ENCODE measurements at places on chromosomes 4 and X. TPM values are rescaled to one million over a fixed set of nuclear protein-coding genes. Genes with fewer than 3 reads are reported as not detected.

The EXOSC9 gene
- total RNA-seq = 7.7 TPM

DNA sequence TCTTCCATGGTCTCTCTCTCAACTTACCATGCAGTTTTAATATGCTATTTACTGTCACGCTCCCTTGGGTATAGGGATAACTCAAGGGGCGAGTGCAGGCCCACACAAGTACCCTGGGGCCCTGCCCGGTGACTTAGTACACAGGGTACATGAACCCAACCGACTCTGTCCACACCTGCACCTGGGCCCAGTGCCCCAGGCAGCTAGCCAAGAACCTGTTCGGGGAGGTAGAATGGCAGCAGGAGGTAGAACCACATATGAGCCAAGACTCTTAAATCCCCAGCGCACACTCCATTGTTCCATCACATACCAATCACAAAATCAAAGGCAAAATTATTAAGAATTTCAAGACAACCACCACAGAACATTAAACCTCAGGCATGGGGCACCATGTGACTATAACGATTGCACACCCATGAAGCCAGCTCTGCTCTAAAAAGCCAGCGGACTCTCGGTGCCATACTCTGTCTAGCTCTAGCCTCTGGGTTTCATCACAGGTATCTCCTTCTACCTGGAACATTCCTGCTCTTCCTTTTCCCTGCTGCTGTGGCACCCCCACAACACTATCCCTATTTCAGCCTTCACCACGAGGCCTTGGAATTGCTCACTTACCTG lies 14.6 kb downstream of the PHF8 start:
- no peaks in the 10 kb centered on the region for H3K4me1 ChIP-seq
- H3K4me3 ChIP-seq = no peak overlapping the region
- H3K27me3 ChIP-seq = no peaks in the 10 kb centered on the region
- H3K36me3 ChIP-seq = no peaks in the 10 kb centered on the region

The ADH1A gene
- 0.54 TPM for total RNA-seq

The C4orf17 gene
- total RNA-seq = not detected

The ATP7A gene
- total RNA-seq = 4.0 TPM

The RAI2 gene
- 6.8 TPM for total RNA-seq

DNA sequence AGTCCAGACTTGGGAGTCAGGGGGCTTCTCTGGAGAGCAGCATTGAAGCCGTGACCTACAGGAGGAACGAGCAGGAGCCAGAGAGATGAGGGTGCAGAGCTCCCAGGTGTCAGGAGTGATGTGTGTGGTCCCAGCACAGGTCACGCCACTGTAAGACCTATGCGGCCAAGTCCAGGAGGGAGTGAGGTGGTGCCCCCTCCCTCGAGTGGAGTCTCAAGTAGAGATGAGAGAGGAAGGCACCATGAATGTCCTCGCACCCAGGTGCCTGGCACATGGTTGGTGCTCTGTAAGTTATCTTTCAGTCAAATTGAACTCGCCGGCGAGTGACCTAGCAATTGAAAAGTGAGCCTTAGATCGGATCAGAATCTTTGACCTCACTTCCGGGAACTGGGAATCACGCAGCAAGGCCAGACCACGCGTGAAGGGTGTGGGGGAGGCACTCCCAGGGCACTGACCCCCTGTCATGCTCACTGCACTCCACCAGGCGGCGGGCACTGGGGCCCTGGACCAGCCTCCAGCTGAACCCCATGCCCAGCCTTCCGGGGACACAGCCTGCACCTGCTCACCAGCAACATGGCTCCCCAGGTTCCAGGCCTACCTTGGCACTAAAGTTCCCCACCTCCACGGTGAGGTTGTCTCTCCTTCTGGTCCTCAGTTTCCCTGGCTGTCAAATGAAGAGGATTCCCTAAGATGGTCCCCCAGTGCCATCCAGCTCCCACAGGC lies 127.4 kb downstream of the HMX1 start:
- no peak overlapping the region for H3K4me3 ChIP-seq
- no peaks in the 10 kb centered on the region for H3K36me3 ChIP-seq
- no peaks in the 10 kb centered on the region for H3K27me3 ChIP-seq
- H3K4me1 ChIP-seq = no peaks in the 10 kb centered on the region
- H3K27ac ChIP-seq = no peak overlapping the region

The PDLIM3 gene
- 9.3 TPM for total RNA-seq

- no peaks in the 10 kb centered on the region for H3K36me3 ChIP-seq
- H3K27me3 ChIP-seq = no peaks in the 10 kb centered on the region
- H3K27ac ChIP-seq = no peak overlapping the region
Observed at GRCh38 chr4:86038037-86038436, 321.8 kb downstream of the MAPK10 start.

The DCAF12L2 gene
- total RNA-seq = not detected
